ACHN (cell line): ENCODE measurements at places on chromosomes 7 and 10.

DNA sequence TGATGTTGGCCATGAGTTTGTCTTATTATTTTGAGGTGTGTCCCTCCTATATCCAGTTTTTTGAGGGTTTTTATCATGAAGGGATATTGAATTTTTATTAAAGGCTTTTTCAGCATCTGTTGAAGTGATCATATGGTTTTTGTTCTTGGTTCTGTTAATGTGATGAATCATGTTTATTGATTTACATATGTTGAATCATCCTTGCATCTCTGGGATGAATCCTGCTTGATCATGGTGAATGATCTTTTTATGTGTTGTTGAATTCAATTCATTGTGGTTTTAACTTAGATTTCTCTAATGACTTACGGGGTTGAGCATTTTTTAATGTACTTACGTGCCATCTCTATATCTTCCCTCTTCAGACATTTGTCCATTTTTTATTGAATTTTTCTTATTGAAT lies 22.9 kb downstream of the DLD start:
- DNase-seq, result no peak

GRCh38 chr7:110962826-110963225 lies 128.1 kb upstream of the LRRN3 start:
- no peak for DNase-seq

GRCh38 chr10:132537684-132538001 lies at the start of gene INPP5A:
INPP5A (plus strand) TSS chr10:132537787; CDS start chr10:132538097, 310 bp downstream.
- DNase-seq, result no peak

GRCh38 chr7:96331775-96332174 lies 9.9 kb upstream of the SLC25A13 start:
- DNase-seq, result no peak

DNA sequence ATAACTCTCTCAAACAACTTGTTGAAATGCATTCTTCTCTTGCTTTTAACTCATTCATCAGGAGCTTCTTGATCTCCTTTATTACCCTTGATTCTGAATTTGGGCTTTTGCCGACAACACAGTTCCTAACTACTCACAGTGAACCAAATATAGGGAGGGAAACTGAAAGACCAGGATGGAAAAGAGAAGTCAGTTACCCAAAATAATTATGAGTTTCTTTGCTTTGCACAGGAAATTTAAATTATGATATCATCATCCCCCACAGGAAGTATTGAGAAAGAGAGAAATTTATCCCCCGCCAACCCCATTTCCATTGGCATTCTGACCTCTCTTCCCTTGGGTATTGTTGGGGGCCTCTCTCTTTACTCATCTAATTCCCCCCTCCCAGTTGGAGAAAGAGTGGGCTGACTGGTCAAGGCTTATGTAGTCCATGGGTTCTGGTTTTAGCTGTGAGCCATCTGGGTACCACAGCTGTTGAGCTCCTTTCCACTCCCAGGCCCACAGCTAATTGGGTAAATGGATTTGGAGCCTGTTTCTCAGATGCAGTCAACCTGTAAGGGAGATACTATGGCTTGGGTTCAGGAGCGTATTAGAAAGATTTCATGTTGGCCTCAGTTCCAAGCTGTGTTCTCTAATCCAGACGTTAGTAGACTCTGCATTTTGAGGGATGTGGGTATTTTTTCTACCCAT lies 109.0 kb downstream of the FZD1 start:
- no peak for DNase-seq

GRCh38 chr7:8216334-8216690 lies 45.7 kb downstream of the ICA1 start:
- DNase-seq, result no peak

DNA sequence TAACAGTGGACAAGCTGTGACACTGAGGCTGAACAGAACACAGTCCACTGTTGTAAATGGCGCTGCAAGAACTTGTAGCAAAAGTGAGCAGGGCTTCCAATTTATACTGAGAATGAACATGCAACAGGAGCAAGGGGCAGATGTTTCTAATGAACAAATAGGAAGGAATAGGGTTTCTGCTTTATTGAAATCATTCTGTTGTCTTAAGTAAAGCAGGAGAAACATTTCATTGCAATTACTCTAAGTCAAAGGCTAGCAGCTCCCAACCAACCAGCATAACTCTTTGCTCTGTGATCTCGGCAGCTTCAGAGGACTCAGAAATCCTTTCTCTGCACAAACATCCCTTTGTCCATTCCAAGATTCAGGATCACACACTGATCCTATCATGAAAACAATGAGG lies 236.2 kb upstream of the PRSS58 start:
- DNase-seq, result no peak
